Cardiac fibroblast (primary cell): ENCODE measurements at places on chromosomes 6 and 20.

DNA sequence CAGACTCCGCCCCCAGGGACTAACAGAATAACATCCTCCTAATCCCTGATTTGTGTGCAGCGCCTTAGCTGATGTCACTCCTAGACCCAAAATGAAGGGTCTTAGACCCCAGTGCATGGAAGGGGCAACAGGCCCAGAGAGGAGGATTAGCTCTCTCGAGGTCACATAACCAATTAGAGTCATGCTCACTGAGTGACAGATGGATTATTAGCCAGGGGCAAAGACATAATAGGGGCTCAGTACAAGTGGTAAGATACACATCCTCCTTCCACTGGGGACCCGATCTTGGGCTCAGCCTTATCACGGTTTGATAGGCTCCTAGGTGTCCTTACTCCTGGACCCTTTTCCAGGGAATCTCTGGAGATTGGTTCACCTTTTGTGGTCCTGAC lies 858 bp downstream of the TP53INP2 start:
- no peak for DNase-seq

- peak; percentile 74 for DNase-seq
Measured at GRCh38 chr20:48787861-48788375, 39.9 kb downstream of the PREX1 start.

GRCh38 chr20:4779616-4780015 lies 57.9 kb downstream of the PRND start:
- DNase-seq, result no peak

GRCh38 chr20:40892642-40893041 lies 136.0 kb upstream of the TOP1 start:
- DNase-seq, result no peak

- DNase-seq, result no peak
Measured at GRCh38 chr6:4067673-4068072, 11.3 kb downstream of the FAM217A start.

- no peak for DNase-seq
Measured at GRCh38 chr6:169194737-169195136, 58.9 kb downstream of the THBS2 start.

DNA sequence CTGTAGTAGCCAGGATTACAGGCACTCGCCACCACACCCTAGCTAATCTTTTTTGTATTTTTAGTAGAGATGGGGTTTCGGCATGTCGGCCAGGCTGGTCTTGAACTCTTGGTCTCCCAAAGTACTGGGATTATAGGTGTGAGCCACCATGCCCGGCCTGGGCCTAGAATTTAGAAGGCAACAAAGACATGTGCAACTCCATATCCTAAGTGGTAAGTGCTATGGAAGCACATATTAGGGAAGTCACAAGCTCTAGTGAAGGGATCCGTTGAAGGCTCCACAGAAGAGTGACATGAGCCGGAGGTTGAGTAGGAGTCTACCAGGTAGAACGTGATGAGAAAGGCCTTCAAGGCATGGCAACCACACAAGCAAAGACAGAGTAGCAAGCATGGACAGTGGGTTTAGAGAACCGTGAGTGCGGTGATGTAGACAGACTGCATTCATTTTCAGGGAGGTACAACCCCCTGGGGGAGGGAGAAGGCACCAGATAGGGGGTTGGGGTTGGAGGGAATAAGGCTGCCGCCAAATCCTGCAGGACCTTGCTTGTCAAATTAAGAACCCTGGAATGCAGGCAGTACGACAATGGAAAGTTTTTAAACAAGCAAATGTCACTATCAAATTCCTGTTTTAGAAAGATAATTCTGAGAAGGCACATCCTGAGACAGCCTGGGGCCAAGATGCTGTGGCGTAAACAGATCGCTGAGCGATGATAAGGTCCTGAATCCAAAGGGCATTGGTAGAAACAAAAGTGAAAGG lies 50.2 kb downstream of the ARHGAP18 start:
- peak; percentile 73 for DNase-seq

GRCh38 chr20:40441771-40442170 lies 247.3 kb downstream of the MAFB start:
- no peak for DNase-seq

GRCh38 chr6:46586906-46587305 lies 65.7 kb downstream of the CYP39A1 start:
- DNase-seq, result no peak

- no peak for DNase-seq
Measured at GRCh38 chr6:4788953-4789584, 12.9 kb downstream of the CDYL start.

GRCh38 chr20:3857405-3857804 lies 10.8 kb downstream of the MAVS start:
- DNase-seq, result no peak

DNA sequence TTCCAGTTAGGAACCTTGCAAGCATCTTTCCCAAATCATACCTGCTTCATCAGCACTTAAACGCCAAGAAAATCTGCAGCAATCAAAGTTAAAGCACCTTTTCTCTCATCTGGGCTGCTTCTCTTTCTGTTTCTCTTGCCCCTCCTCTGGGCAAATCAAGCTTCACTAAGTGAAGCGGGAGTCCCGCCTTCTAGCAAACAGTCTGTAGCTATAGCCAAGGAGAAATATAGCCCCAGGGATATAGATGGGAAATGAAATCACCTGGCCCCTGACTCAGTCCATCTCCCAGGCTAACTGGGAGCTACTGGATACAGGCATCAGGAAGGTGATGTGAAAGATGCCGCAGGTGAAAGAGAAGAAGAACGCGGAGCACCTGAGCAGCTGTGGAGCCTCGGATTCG lies 481.9 kb downstream of the C6orf118 start:
- DNase-seq, result no peak

GRCh38 chr6:38730140-38730862 lies 15.2 kb downstream of the DNAH8 start:
- DNase-seq, result no peak

GRCh38 chr20:34260208-34260942 lies 19.2 kb downstream of the ASIP start:
- no peak for DNase-seq

GRCh38 chr6:1535295-1535694 lies 74.4 kb upstream of the FOXC1 start:
- peak; percentile 19 for DNase-seq

DNA sequence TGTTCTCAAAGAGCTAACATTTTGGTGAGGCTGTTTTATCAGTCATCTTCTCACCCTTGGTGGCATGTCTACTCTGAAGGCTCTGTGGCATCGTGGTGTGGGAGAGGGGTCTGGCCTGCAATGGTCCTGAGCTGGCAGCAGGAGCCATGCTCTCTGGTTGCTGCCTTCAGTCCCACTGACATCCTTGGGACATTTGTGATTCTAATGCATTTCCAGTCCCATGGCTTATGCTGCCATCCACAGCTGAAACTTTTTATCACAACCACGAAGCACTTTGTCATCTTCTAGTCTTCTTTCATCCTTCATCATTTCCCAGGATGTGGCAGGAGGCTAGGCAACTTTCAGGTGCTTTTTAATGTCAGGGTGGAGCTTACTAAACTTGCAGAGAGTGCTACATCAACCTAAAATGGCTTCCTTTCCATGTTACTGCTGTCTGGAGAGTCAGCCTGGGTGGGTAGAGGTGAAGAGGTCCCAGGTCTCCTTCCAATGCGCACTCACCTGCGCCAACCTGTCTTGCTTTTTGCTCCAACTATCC lies 77.1 kb downstream of the GPR63 start:
- no peak for DNase-seq

GRCh38 chr20:44501448-44501847 lies 20.4 kb downstream of the SERINC3 start:
- peak; percentile 95 for DNase-seq

DNA sequence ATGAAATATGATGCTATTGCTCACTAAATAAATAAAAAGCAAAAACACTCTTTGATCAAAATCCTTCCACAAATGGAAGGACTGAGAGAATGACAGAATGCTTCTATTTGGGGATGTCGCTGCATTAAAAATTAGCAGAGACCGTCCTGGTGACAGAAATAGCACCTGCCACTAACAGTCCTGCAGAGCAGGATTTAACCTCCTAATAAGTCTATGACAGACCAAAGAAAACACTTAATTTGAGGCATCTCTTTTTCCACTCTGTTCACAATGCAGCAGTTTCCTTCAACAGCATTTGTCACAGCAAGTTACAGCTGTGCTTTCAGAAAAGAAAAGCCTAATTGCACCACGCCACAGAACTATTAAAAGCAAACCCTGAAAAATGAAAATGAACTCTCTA lies 140.6 kb upstream of the BEND6 start:
- DNase-seq, result peak; percentile 19

GRCh38 chr6:163311830-163312229 lies 102.7 kb upstream of the QKI start:
- no peak for DNase-seq

- no peak for DNase-seq
Measured at GRCh38 chr6:120348926-120349325, 985.4 kb downstream of the TBC1D32 start.

- no peak for DNase-seq
Measured at GRCh38 chr6:136539967-136540652, 10.1 kb downstream of the MAP7 start.

DNA sequence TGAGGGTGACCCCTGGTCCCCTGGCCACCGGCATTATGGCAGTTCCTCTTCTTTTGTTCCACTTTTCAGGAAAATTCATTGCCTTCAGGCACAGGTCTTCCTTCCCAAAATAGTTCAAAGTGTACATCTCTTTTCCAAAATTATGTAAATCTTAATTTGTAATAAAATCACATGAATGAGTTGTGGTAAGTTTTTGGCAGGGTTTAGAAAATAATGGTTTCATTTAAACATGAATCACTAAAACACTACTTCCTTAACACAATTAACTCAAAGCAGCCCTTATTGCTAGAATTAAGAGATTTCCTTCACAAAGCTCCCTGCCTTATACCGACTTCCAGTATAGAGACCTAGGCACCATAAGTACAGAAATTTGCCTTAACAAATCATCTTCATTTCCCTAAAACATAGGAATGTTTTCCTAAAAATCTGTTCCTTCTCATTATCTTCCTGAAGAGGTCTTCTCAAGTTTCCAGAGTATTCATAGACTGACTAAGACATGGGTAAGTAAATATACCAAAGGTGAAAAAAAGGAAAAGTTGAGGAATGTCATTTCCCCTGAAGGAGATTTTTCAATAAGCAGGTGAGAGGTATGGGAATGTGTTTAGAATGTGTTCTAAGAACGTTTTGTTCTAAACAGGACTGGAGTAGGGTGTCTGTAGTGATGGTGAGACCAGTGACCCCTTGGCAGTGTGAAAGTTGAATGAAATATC lies 148.2 kb upstream of the CITED2 start:
- no peak for DNase-seq

DNA sequence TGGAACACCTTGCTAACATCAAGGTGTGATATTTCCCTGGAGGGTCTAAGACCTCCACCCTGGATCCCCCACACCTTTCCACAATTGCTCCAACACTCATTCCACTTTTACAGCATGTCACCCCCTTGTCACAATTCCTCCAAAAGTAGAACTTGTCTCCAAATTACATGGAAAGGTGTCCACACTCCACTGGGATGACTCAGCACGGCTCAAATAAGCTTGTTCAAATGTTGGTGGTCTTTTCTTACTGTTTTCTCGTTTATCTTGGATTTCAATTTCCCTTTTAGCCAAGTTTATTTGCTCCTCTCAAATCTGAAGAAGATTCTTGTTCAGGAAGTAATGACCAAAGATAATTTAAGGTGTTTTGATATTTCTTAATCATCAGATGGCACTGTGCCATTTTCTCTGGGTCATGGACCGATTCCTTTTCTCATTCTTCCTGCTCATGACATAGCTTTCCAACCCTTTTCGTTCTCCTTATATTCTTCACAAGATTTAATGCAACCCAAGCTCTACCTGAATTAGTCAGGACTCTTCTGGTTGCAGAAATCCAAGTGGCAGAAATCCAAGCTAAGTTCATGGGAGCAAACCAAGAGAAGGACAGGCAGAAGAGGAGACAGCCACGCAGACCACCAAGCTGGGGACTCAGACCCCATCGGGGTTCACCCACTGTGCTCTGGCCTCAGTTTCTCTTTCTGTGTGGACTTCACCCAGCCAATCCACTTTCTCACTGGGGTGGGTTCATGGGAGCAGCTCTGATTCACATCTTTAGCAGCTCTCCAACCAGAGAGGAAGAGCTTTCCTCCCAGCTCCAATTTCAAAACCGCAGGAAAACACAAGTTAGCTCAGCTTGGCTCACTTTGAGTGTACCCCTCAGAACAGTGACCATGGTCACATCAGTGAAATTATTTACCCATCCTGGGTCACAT lies 110.5 kb upstream of the CDYL start:
- DNase-seq, result no peak

DNA sequence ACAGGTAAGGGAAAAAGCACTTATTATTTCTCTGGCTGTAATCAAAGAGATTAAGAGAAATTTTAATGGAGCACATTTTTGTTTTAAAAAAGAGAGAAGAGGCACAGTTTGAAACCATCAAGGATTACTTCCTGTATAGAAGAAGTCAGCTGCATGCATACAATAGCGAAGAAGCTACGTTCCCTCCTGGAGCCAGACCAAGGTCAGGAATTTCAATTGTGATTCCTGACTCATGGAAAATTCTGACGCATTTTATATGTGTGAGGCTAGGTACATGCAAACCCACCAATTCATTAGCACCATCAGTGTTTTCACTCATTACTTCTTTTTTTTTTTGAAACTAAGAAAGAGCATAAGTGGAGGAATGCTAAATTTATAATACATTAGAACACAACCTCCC lies 232.7 kb upstream of the SGK1 start:
- DNase-seq, result peak; percentile 91

- DNase-seq, result peak; percentile 11
Measured at GRCh38 chr6:125904871-125905270, 51.7 kb upstream of the HINT3 start.

- peak; percentile 46 for DNase-seq
Measured at GRCh38 chr6:41712651-41713103, 22.7 kb downstream of the TFEB start.

DNA sequence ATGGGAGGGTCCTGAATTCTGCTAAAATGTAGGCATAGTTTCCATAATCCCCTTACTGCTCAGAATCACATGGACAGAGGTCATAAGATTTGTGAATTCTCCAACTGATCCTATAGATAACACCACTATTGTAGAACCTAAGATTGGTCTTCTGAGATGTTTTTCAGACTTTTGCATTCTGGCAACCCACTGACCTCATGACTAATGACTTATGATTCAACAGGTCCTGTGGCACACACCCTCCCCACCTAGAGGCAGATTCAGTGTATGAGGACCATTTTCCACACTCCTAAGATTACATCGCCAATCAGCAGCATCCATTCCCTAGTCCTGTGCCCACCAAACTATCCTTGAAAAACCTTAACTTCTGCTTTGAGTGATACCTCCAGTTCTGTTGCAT lies 207.2 kb downstream of the BTBD9 start:
- DNase-seq, result no peak
